ENCODE measurements at places on chromosomes 12 and 14.
A peak's percentile ranks its signal among the peaks of the same experiment; 100 is the strongest.

DNA sequence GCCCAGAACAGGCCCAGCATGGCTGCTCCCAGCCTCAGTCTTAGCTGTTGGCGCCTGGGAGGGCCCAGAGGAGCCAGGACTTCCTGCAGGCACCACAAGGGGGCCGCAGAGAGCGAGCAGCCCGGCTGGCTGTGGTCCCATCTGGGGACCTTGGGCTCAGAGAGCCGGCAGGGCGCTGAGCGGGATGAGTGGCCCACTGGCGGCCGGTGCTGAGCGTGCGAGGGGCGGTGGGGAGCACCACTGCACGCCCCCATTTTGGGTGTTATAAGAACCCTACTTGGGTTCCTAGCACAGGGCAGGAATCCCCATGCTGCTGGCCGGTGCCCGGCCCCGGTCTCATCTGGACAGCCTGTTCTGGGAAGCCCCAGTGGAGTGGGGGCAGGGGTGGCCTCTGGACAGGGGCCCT is 25.9 kb upstream of the CRIP2 start:
- peak; percentile 73 for DNase-seq
- H3K27ac ChIP-seq: no peak overlapping the region
- peaks cover 2% of the 10 kb centered on the region for H3K36me3 ChIP-seq
- H3K27me3 ChIP-seq: no peaks in the 10 kb centered on the region
- no peak overlapping the region for H3K4me3 ChIP-seq

GRCh38 chr12:48924617-48925303 is 532 bp downstream of the FKBP11 start:
- peaks cover 31% of the 10 kb centered on the region for H3K4me1 ChIP-seq
- peak; percentile 80 for DNase-seq
- H3K27ac ChIP-seq: peak overlapping the region; percentile 90
- H3K27me3 ChIP-seq: peaks cover 4% of the 10 kb centered on the region

DNA sequence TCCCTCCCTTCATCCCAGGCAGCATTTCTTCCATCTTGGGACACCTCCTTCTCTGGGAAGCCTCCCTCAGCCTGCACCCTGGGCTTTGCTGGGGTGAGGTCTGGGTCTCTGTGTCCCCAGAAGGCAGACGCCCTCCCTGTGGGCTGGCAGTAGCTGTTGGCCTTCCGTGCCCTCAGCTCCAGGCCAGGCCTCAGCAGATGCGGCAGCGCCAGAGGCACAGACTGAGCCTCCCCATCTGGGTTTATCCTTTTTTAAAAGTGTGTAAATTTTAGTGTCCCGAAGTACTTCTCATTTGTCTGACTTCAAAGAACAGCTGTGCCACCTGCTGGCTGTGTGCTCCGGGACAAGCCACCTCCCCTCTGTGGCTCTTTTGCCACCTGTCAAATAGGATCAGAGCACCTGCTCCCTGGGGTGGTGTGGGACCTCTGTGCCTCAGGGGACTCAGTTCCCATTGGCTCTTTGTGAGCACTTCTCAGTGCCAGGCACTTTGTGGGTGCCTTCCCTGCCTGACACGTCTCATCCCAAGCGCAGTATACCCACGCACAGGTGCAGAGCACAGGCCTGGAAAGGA is 11.1 kb downstream of the EXOC3L4 start:
- no peak overlapping the region for H3K27ac ChIP-seq
- H3K27me3 ChIP-seq: peaks cover 69% of the 10 kb centered on the region
- DNase-seq: peak; percentile 51
- no peaks in the 10 kb centered on the region for H3K36me3 ChIP-seq
- peaks cover 9% of the 10 kb centered on the region for H3K4me1 ChIP-seq

DNA sequence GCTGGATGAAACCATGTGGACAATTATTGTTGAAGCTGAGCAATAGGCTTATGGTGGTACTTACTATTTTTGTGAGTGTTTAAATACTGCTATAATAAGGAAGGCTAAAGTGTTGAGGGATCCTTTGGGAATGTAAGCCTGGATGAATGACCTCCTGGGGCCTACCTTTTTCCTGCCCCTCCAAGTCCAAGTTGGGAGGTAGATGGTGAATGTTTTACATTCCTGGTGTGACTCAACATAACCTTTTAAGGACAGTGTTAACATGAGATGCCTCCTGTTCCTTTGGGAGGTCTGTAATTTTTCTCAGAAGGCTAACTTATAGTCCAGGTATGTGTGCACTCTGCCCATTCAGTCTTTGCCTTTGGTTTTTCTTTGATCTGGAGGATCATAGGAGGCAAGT is 315.9 kb downstream of the NRXN3 start:
- no peak overlapping the region for H3K4me3 ChIP-seq
- no peaks in the 10 kb centered on the region for H3K36me3 ChIP-seq
- no peaks in the 10 kb centered on the region for H3K27me3 ChIP-seq
- DNase-seq: no peak
- H3K27ac ChIP-seq: no peak overlapping the region
- no peaks in the 10 kb centered on the region for H3K4me1 ChIP-seq

DNA sequence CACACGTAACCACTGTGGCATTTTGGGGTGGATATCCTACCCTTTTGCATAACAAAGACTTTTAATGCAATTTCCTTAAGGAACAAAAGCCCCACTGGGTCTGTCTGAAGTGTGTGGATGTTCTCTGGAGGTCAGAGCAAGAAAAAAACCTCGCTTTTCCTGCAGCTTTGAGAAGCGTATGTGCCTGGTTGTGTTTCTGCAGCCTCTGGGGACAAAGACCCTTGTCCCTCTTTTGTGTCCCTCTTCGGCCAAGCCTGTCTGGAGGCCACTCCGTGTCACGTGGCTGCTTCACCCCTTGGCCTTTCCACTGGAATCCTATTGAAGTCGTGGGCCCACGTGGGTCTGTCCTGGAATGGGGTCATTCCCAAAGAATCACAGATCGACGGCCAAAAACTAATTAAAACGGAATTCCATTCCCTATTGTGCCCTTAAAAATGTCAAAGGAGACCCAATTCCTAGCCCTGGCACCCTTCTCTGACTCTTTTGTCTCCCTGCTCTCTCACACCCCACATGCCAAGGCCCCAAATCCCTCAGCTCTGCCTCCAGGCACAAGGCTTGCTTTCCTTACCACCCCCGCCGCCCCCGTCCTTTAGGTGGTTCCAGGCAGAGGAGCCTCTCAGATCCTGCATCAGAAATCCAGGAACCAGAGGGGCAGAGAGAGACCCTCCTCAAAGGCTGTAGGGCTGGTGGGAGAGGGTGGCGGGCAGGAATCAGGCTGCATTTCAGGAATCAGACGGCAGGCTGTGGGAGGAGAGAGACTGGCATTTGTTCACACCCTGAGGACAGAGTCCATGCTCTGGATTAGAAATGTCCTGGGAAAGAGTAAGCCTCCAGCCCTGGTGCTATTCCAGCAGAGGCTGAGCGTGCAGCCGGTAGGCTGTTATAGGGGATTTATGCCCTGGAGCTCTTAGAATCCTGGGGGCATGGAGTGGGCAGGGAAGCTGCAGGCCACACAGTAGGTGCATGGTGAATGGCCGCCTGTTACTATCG is 12.6 kb upstream of the CYP46A1 start:
- DNase-seq: no peak
- H3K27me3 ChIP-seq: peaks cover 67% of the 10 kb centered on the region
- H3K27ac ChIP-seq: no peak overlapping the region
- peaks cover 16% of the 10 kb centered on the region for H3K4me1 ChIP-seq

DNA sequence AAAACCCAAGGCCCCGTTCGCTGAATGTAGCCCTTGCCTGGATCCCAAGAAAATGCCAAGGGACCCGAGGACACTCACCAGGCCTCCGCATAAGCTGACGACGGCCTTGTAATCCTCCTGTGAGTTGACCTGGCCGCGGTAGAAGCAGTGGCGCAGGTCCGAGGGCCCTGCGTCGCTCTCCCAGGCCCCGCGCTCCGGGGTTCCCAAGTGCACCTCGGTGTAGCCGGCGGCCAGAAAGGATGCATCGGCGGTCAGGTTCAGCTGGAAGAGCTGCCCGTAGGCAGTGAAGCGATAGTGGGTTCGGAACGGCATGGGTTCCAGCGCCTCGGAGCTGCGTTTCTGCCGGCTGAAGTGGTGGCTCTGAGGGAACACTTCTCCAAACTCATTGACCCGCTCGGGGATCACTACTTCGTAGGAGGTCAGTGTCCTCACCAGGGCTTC is 1.2 kb downstream of the ADAMTS20 start:
- no peak overlapping the region for H3K27ac ChIP-seq
- no peaks in the 10 kb centered on the region for H3K36me3 ChIP-seq
- H3K27me3 ChIP-seq: peaks cover 31% of the 10 kb centered on the region
- H3K4me1 ChIP-seq: no peaks in the 10 kb centered on the region
- no peak overlapping the region for H3K4me3 ChIP-seq

- H3K4me3 ChIP-seq: no peak overlapping the region
- H3K27ac ChIP-seq: no peak overlapping the region
- DNase-seq: no peak
- no peaks in the 10 kb centered on the region for H3K4me1 ChIP-seq
Measured at GRCh38 chr12:108332791-108333382, 6.2 kb downstream of the CMKLR1 start.

DNA sequence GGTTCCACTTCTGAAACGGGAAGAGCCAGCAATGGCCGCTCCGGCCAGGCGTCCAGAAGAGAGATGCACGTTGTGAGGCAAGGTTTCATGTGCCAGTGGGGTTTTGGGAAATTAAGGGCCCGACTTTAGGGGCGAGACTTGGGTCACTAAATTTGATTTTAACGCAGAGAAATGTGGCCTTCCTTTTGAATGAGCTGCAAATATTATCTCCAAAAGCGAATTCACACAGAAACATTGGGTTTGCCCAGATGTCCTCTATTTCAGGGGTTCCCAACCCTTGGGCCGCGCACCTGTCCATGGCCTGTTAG is 2.3 kb upstream of the RNASE4 start:
- H3K36me3 ChIP-seq: no peaks in the 10 kb centered on the region
- no peak overlapping the region for H3K4me3 ChIP-seq
- no peak overlapping the region for H3K27ac ChIP-seq
- H3K4me1 ChIP-seq: peaks cover 31% of the 10 kb centered on the region

GRCh38 chr12:122051231-122051876 is 27.2 kb upstream of the MLXIP start:
- peaks cover 6% of the 10 kb centered on the region for H3K4me1 ChIP-seq
- no peak overlapping the region for H3K27ac ChIP-seq
- DNase-seq: no peak
- H3K27me3 ChIP-seq: no peaks in the 10 kb centered on the region
- H3K36me3 ChIP-seq: peaks cover 2% of the 10 kb centered on the region

- peaks cover 1% of the 10 kb centered on the region for H3K27me3 ChIP-seq
- no peaks in the 10 kb centered on the region for H3K36me3 ChIP-seq
- H3K4me3 ChIP-seq: no peak overlapping the region
- H3K4me1 ChIP-seq: no peaks in the 10 kb centered on the region
Measured at GRCh38 chr12:51636581-51636980, 45.5 kb downstream of the SCN8A start.

GRCh38 chr14:93044556-93044955 is 71.2 kb downstream of the ITPK1 start:
- no peaks in the 10 kb centered on the region for H3K27me3 ChIP-seq
- DNase-seq: no peak
- H3K27ac ChIP-seq: no peak overlapping the region
- H3K36me3 ChIP-seq: peaks cover 6% of the 10 kb centered on the region
- no peak overlapping the region for H3K4me3 ChIP-seq
- peaks cover 31% of the 10 kb centered on the region for H3K4me1 ChIP-seq

DNA sequence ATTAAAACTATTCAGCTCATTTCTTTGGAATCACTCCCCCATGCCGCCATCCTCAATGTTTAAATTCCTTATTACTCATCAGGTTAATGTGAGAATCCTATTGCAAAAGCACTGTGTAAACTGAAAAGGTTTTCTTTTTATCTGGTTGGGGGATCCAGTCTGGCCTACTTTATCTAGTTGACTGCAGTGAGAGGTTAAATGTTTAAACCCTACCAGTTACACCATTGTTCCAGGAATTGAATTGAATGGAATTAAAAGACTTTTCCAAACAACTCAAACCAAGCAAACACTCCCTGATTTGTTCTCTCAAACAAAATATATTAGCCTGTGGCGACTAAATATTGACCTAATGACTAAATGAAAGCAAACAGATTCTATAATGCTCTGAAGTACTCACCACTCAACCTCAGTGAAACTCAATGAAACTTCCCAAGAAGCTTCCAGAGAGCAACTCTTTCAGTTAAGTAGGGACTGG is 100.5 kb downstream of the VEZT start:
- peaks cover 4% of the 10 kb centered on the region for H3K27me3 ChIP-seq
- no peak for DNase-seq
- no peak overlapping the region for H3K4me3 ChIP-seq
- H3K27ac ChIP-seq: no peak overlapping the region
- no peaks in the 10 kb centered on the region for H3K36me3 ChIP-seq
